ENCODE measurements at places on chromosomes 11 and 22.

GRCh38 chr11:1760351-1761109 is 3.2 kb downstream of the CTSD start:
- no peak for DNase-seq

- no peak for DNase-seq
Observed at GRCh38 chr22:28398355-28398754, 281.3 kb downstream of the TTC28 start.

- no peak for DNase-seq
Observed at GRCh38 chr11:112548641-112549040, 288.0 kb upstream of the PLET1 start.

DNA sequence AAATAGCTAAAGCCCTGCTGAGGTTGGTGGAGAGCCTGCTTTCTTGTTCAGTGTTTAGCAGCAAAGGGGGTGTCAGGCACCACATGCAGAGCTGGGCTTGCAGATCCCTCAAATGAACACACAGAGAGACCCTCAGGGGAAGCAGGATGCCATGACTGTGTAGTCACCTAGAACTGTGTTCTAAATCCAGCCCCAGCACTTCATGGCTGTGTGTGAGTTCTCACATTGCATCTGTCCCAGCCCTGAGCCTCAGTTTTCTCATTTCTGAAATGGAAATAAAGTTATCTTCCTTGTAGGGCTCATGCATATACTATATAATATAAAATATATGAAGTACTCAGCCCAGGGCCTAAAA is 47.1 kb downstream of the CWC15 start:
- DNase-seq = no peak

DNA sequence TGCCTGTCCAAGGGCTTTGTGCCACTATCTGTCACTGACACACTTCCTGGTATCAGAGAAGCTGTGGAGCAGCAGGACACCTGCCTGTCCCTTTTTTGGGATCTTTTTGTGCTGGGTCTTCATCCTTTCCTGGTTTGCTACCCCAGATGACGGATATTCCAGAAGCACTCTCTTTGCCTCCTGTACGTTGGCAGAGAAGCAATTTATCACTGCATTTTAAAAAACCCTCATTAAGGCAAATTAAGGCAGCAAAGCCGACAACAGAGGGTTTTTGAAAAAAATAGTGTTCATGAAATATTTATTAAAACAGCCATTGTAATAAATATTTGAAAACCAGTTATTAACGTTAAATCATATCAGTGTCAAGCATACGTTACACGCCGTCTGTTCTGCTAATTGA is 209.6 kb upstream of the NTM start:
- DNase-seq = no peak

DNA sequence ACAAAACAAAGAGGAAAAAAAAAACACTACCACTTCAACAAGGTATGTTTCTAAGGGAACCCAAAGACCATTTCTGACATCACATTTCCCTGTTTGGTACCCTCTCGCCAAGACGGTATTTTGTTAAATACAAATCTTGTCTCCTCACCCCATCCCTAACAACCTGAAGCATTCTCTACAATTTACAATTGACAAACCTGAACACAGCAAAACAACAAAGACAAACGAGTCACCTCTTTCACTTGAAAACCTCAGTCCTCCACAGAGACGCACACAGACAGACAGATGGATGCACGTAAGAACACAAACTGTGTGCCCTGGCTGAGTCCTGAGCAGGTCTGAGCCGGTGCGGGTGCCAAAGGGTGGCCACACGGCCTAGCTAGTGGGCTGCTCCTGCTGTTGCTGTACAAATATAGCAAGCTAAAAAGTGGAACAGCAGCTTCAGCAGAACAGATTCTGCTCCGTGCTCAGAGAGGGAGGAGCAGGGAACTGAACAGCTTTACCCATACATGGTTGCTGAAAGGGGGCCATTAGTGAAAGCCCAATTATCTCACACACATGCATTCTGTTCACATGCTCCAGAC is 28.5 kb downstream of the CELF1 start:
- peak; percentile 42 for DNase-seq

- DNase-seq = no peak
Observed at GRCh38 chr11:133191931-133192330, 340.4 kb downstream of the OPCML start.

DNA sequence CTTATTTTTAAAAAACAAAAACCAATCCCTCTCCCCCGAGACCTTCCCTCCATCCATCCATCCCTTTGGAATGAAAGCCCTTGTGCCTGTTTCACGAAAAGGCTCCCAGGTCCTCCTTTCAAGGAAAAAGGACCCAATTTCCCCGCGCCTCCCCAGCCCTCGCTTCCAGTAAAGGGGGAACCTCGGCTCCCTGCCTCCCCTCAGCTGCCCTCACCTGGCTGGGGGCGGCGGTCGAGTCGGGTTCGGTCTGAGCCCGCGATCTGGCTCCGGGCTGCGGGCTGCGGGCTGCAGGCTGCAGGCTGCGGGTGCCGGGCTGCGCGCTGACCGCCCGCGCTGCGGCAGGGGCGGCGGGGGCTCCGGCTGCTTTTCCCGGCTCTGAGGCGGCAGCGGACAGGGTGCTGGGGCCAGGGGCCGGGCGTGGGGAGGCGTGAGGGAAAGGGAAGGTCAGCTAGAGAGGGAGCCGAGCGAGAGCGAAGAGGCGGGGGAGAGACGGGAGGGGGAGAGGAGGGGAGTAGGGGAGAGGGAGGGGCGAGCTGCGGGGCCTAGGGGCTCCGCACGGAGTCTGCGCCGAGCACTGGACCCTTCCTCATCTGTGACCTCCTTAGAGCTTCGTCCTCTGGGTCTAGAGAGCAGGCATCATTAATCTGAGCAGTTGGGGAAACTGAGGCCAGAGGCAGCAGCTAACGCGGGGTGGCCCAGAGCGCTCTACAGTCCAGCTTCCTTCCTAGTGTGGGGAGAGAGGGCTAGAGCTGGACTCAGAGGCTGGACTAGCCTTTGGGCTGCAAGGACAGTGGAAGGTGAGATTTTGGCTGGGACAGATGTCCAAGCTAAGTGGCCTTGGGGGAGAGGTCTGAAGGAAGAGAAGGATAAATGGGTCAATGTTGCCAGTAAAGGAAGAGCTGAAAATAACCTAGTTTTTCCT is at the start of gene C1QTNF4:
Gene C1QTNF4 (minus strand): TSS at position 478 of the 922 bp plus-strand sequence. CDS start 3,601 bp downstream, outside the sequence.
- DNase-seq = no peak

All from T-cell (primary cell).